GM06990 (cell line): ENCODE measurements at places on chromosomes 6 and 20.

GRCh38 chr20:20950620-20951019, 155.5 kb downstream of the LINC00237 start:
- DNase-seq = no peak

GRCh38 chr20:61874421-61875068, 191.1 kb downstream of the TAF4 start:
- DNase-seq = no peak

DNA sequence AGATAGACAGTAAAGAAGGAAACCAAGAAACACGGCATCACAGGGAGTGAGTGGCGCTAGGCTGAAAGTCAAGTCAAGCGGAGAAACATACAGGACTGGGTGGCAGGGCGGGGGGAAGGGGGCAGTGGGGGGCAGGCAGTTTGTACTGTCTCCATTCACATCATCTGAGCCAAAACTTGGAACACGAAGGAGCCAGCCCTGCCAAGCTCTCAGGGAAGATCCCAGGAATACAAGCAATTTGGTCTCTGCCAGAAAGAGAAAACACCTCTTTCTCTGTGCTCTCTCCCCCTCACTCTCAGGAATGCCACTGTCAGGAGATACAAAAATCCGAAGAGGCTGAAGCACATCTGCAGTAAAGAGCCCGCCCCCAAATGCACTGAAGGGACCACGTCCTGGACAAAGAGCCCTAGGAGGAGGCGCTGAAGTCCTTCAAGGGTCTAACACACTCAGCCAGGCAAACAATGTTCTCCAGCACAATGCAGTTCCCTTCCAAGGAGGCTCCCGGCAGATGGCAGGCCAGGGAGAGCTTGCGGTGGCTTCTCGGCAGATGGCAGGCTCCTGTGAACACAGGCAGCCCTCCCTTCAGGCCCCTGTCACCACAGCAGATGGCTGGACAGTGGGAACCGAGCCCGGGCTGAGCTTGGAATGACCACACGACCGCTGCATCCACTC, 90.0 kb downstream of the ATP9A start:
- no peak for DNase-seq

DNA sequence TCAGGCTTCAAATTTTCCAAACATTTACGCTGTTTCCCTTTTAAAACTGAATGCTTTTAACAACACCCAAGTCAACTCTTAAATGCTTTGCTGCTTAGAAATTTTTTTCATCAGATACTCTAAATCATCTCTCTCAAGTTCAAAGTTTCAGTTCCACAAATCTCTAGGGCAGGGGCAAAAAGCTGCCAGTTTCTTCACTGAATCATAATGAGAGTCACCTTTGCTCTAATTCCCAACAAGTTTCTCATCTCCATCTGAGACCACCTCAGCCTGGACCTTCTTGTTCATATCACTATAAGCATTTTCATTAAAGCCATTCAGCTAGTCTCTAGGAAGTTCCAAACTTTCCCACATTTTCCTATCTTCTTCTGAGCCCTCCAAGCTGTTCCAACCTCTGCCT, 69.1 kb downstream of the RNF217 start:
- no peak for DNase-seq

DNA sequence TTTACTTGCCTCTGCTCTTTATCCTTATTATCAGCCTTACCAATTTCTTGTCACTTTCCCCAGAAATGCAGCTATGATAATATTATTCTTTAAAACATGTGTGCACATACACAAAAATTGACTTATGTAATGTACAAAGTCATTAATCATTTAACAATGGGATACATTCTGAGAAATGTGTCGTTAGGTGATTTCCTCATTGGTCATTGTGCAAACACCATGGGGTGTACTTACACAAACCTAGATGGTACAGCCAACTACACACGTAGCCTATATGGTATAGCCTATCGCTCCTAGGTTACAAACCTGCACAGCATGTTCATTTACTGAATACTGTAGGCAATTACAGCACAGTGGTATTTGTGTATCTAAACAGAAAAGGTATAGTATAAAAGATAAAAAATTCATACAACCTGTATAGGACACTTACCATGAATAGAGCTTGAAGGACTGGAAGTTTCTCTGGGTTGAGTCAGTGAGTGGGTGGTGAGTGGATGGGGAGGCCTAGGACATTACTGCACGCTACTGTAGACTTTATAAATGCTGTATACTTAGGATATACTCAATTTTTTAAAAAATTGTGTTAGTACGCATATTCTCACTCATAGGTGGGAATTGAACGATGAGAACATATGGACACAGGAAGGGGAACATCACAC, 56.9 kb downstream of the HIVEP1 start:
- DNase-seq = no peak
